Skin of body (tissue), 3 donors: ENCODE measurements at places on chromosomes 1 and 21. TPM values are rescaled to one million over a fixed set of nuclear protein-coding genes. Genes with fewer than 3 reads are reported as not detected.

The RGS7 gene
- total RNA-seq: 0.39 TPM

The PER3 gene
- 9.8 TPM for total RNA-seq

DNA sequence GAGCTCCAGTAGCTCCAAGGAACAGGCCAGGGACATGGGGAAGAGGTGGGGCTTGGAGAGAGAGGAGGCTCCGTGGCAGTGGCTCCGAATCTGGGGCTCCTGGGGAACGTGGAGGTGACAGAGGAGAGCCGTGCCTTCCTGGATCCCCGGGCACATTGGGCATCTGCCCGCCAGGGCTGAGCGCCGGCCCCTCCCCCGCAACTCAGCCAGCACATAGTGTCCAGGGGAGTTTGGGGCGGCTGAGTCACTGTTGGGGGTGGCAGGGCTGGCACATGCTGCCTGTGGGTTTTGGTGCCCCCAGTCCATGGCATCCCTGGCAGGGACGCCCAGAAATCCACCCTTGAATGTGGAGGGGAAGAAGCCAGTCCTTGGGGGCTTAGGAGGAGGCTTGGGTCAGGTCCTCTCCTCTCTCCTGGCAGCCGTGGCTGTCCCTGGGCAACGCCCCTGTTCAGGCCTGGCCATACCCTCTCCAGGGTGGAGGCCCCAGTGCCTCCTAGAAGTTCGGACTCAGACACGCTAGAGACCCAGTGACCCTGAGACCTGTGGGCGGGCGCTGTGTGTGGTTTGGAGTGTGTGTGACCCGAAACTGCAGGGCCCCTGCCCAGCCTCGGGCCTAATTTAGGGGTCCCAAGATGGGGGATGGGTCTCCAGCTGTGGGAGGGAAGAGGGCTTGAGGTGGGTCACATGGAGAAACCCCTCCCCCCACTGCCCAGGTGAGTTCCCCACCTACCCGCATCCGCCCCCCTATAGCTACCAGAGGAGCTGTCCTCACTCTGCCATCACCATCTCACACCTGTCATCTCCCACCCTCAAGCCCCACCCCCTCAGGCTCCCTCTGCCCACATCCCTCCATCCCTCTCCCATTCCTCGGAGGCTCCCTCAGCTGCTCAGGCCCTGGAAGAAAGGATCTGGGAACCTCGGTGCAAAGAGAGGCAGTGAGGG is 1.6 kb downstream of the HSPB7 start:
- DNase-seq: no peak

- peak; percentile 38 for DNase-seq
Observed at GRCh38 chr1:26677306-26678115, 18.3 kb upstream of the ARID1A start.

The CD5L gene
- total RNA-seq: 0.39 TPM

GRCh38 chr1:152159144-152159543 is at the start of gene RPTN:
Gene RPTN (minus strand): TSS chr1:152159228. CDS start chr1:152157889, 1,339 bp downstream.
- no peak for DNase-seq

The RASAL2 gene
- total RNA-seq: 15.9 TPM

DNA sequence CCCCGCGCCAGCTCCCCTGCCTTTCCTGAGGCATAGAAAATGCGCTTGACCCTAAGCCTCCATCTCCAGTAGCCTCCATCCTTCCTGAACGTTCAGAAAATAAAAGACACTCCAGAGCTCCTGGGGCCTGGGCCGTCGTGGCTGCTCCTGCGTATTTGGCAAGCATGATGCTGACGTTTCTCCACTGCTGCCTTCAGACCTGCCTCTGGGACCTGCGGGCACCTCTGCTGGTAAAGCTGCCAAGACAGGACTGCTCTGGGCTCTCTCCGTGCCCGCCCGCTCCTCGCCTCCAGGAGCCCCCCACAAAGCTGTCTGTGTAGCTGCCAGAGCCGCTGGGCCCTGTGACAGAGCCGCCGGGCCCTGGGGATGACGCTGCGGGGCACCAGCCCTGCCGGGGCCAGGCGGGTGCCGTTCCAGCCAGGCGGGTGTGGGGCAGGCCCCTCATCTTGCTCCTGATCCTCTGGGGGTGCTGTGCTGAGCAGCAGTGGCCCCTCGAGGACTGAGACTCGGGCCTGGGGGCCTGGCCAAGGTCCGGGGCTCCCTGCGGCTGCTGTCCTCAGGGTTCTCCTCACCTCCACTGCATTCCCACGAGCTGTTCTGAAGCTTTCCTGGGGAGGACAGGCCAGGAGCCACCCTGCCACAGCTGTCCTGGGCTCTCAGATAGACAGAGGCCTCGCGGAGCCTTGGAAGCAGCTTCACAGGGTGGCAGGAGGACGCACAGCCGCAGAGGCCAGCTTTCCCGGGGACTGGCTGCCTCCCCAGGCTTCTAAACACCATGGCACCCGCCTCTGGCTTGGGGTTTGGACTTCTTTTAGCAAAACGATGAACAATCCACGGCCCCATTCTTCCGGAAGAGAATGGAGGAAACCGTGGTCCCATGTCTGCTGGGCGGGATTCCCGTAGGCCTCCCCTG is 48.1 kb downstream of the MORN1 start:
- no peak for DNase-seq

The FAM110D gene
- 0.30 TPM for total RNA-seq

- DNase-seq: no peak
Observed at GRCh38 chr1:115116512-115116911, 27.2 kb upstream of the TSPAN2 start.

- no peak for DNase-seq
Observed at GRCh38 chr1:16235944-16236510, 956 bp downstream of the CPLANE2 start.

GRCh38 chr1:241638909-241639622 is 1.1 kb downstream of the CHML start:
- peak; percentile 12 for DNase-seq

The PROK1 gene
- not detected for total RNA-seq

The OR10J1 gene
- not detected for total RNA-seq
